ENCODE measurements at places on chromosomes 7 and 10.

DNA sequence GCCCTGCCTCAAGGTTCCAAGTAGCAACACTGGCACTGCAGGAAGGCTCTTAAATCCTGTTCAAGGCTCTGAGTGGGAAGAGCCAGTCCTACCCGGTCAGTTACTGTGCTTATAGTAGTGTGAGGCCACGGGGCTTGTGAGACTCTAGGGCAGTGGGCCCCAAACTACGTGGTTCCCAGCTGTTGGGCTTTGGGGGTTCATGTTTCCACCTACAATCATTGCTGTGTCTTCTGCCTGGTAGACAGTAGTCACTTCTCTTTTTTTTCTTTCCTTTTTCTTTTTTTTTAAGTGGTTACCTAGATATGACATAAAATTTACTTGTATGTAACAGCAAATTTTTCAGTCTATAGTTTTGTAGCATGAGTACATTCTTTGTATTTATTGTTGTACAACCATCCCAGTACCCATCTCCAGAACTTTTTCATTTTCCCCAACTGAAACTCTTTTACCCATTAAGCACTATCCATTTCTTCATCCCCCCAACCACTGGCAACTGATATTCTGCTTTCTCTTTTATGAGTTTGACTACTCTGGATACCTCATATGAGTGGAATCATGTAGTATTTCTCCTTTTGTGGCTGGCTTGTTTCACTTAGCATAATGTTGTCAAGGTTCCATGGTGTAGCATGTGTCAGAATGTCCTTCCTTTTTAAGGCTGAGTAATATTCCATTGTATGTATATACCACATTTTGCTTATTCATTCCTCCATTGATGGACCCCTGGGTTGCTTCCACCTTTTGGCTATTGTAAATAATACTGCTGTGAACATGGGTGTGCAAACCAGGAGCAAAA, 7.7 kb downstream of the UBTD1 start:
- DNase-seq = no peak

- DNase-seq = no peak
Observed at GRCh38 chr10:74289951-74290350, 138.9 kb downstream of the ADK start.

GRCh38 chr10:99540657-99541531, 8.2 kb downstream of the NKX2-3 start:
- DNase-seq = no peak

- DNase-seq = no peak
Observed at GRCh38 chr10:62820586-62820985, 4.4 kb upstream of the EGR2 start.

DNA sequence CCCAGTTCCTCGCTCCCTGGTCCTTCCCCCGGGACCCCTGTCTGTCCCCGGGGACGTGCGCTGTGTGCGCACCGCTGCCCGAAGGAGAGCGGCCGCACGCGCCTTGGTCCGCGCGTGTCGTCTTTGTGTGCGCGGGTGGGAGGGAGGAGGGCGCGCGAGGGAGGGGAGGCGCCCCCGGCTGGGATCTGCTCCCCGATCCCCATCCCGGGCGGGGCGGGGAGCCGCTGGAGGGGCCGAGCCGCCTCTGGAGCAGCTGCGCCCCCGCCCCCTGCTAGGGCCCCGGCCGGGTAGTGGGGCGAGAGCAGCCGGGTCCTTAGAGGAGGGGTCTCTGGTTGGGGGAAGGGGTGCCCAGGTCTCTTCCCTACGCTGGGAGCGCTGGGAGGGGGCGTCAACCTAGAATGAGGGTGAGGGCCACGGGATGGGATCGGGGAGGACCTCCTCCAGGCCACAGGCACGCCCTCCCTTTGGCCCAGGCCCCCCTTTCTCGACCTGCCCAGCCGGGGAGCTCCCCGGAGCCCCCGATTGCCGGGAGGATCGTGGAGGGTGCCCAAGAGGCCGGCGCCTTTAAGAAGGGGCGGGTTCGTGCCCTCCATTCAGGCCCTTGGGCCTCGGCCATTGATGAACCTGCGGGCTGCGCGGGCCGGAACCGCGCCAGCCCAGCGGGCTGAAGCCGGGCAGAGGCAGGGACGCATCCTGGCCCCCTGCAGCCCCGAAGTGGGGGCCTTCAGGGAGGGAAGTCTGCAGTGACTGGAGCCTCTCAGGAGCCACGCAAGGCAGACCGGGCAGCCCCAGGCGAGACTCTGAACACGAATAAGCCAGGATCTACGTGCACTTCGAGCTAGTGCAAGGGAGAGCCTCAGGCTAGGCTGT, 678 bp downstream of the SH2B2 start:
- no peak for DNase-seq

GRCh38 chr10:51244309-51244708, 170.0 kb downstream of the PRKG1 start:
- DNase-seq = no peak

DNA sequence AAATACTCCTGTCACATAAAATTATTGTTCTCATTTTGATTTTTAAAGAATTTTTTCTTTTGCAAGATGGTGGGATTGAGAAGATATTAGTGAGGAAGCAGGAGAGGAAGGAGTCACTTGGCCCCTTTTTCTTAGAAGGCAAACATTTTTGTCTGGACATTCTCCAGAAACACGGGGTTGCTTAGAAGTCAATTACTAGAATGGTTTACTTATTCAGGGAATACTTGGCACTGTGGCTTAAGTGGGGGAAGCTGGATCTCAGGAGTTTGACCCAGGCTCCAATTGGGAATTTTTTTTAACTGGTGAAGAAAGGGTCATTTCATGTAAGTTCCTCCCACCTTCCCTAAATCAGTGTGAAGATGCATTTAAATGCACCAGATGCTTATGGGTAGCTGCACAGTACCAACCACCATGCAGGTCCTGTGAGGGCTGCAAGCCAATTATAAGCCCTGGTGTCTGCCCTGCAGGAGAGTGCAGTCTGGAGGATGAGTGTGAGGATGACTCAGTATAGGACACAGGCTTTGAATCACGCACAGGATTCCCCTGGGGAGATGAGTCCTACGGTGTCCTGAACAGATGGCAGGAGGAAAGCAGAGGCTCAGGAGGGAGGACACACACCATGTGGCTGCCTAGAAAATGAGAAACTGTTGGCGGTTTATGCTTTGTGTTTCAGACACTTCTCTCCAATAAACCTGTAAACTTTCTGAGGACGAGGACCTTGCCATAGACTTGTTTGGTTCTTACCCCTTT, 299.1 kb downstream of the PLXNA4 start:
- no peak for DNase-seq

GRCh38 chr7:155851892-155852291, 39.6 kb upstream of the SHH start:
- DNase-seq = no peak

DNA sequence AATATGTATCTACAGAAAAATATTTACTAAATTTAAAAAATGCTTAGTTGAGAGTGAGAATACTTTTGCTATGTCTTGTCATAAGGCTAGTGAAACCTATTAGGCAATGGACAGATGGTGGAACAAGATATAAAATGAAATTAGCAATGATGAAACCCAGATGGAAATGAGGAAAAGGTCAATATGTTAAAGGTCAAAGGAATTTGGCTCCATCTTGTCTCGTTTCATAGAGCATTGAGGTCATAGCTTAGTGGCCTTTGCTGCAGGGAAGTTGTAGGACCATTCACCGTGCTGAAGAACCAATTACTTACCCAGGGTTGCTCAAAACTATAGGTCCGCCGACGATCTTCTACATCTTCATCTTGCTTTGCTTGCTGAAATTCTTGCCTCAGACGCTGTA, 683.9 kb downstream of the PARD3 start:
- no peak for DNase-seq

GRCh38 chr7:147022056-147022455, 905.5 kb downstream of the CNTNAP2 start:
- no peak for DNase-seq

GRCh38 chr10:86359111-86359510, 7.5 kb downstream of the GRID1 start:
- no peak for DNase-seq

GRCh38 chr7:128939075-128939860, 1.5 kb downstream of the IRF5 start:
- DNase-seq = no peak

DNA sequence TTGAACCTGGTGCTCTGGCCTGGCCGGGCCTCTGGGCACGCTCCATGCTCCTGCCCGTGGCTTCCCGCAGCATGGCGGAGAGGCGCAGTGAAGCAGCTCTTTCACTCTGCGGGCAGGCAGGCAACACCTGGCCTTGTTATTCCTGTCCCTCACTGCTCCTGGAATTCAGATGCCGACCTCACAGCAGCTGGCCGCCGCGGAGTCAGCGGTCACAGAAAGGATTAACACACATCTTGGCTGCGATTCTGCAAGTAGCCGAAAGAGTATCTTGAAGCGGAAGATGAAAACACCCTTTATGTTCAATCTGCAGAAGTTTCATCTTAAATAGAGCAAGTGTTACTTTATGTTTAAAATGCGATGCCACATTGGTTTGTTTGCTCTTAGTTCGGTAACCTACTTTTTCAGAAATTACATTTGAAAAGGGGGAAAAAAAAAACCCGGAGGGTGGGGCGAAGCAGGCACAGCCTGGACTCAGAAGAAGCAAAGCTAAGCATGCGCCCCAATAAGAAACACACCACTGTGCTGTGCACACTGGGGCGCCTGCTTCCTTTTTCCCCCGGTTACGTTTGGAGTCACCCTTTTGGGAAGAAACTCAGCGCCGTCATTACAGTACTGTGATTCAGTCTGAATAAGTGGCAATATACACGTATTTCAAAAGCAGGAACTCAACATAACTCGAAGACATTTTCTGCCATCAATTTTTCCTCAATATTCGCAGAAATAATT, 42.3 kb downstream of the BRI3 start:
- DNase-seq = no peak

- DNase-seq = no peak
Observed at GRCh38 chr10:93941606-93942005, 47.8 kb downstream of the SLC35G1 start.

- DNase-seq = no peak
Observed at GRCh38 chr7:68313806-68314205, 1284.5 kb upstream of the AUTS2 start.

GRCh38 chr7:43686991-43687390, 42.3 kb downstream of the COA1 start:
- DNase-seq = no peak

GRCh38 chr10:74748468-74749031, 77.8 kb upstream of the KAT6B start:
- DNase-seq = no peak

Data from activated naive CD4-positive, alpha-beta T cell (primary cell).